ENCODE measurements at places on chromosomes 6 and 20. TPM values are rescaled to one million over a fixed set of nuclear protein-coding genes. Genes with fewer than 3 reads are reported as not detected.

The CNBD2 gene
- total RNA-seq, result 4.6 TPM

The ORC3 gene
- total RNA-seq, result 18.2 TPM

The ITPA gene
- total RNA-seq, result 37.3 TPM

The MSH5 gene
- 9.1 TPM for total RNA-seq

The ZSCAN16 gene
- 4.4 TPM for total RNA-seq

The CABLES2 gene
- total RNA-seq, result 3.6 TPM

The MICAL1 gene
- total RNA-seq, result 13.6 TPM

The PTK6 gene
- not detected for total RNA-seq

The MAFB gene
- total RNA-seq, result 23.5 TPM

The PI16 gene
- 1.1 TPM for total RNA-seq
